Stimulated activated naive B cell treated with anti-CD40 and anti-IgM and Interleukin-4, amounts not matched to agents 10 μg/mL and 1 μg/mL and 100 μg/mL, for 72 hours (primary cell): ENCODE measurements at places on chromosomes 3 and 15.

DNA sequence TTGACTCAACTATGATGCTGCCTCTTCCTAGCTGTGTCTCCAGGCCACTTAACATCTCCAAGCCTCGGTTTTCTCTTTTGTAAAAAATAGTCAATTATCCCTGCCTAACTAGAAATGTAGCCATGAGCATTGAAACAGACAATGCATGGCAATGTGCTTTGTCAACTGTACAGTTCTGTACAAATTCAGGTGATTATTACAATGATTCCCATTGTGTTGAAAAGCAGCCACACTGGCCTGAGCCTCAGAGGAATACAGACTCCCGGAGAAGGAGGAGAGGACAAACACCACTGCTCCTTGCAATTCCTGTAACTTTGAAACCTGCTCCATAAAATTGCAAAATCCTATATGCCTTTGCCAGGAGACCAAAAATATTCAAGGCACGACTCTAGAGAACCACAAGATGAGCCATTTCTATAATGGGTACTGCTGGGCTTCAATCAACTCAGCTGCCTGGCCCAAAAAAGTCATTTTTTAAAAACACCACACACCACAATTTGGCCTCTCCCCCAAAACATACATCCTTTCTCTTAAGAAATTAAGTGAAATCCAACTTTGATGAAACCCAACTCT, 28.6 kb downstream of the DAPK2 start:
- no peak for DNase-seq

DNA sequence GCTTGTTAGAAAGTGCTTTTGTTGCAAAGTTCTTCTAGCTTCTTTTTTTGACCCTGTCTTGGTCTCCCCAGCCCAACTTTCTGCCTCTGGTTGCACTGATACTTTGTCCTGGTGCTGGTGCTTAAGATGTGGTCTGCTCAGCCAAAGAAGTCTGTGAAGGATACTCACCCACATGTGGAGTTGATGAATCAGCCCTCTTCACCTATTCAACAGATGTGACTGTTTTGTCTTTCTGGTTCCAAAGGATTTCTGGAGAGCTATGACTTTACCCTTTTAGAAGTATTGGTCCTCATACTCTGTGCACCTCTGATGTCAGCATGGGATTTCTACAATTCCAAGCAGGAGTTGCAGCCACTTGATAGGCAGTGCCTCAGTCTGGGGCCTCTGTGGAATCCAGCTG, 84.1 kb downstream of the PCCB start:
- no peak for DNase-seq

GRCh38 chr3:164380156-164380555, 698.1 kb downstream of the SI start:
- no peak for DNase-seq

- DNase-seq = no peak
Observed at GRCh38 chr3:114721864-114722263, 425.2 kb downstream of the ZBTB20 start.
